ENCODE measurements at places on chromosomes 7 and 10.
A peak's percentile ranks its signal among the peaks of the same experiment; 100 is the strongest.

GRCh38 chr10:88347597-88348304, 235.4 kb downstream of the RNLS start:
- DNase-seq = no peak

- no peak for DNase-seq
Observed at GRCh38 chr7:80142853-80143580, 8.4 kb downstream of the GNAI1 start.

- DNase-seq = peak; percentile 47
Observed at GRCh38 chr7:139598642-139599041, 75.2 kb downstream of the CLEC2L start.

GRCh38 chr7:158933468-158934139, 77.2 kb downstream of the DYNC2I1 start:
- no peak for DNase-seq

- DNase-seq = peak; percentile 21
Observed at GRCh38 chr10:71398976-71399375, 2.3 kb downstream of the CDH23 start.

DNA sequence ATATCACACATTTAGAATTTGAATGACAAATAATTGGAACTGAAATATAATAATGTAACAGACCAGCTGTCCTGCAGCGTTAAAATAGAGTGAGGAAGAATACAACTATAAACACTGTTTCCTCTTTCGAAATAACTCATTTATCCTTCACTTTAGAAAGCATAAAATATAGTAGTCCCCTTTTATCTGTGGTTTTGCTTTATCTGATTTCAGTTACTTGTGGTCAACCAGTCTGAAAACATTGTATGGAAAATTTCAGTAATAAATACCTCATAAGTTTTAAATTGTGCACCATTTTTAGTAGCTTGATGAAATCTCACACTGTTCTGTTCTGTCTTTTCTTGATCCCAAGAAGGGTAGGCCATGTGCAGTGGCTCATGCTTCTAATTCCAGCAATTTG, 31.7 kb downstream of the POLR1F start:
- DNase-seq = no peak

DNA sequence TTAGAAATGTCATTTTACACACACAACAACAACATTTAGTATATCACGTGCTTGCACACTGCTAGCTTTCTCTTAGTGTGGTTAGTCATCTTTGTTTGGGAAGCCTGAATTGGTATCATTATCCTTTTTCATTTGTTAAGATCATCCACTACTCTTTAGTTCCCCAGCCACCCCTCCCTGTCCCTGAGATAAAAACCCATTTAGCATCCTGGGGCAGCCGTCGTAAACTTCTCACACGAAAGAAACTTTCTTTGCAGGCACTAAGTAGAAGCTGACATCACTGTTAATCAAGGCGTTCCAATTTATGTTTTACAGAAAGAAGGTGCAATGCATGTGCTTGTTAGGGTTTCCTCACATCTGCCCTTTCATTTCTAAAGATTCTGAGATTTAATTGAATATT, 475.1 kb upstream of the FZD8 start:
- DNase-seq = no peak

GRCh38 chr10:60162631-60163030, 227.0 kb downstream of the ANK3 start:
- DNase-seq = no peak

DNA sequence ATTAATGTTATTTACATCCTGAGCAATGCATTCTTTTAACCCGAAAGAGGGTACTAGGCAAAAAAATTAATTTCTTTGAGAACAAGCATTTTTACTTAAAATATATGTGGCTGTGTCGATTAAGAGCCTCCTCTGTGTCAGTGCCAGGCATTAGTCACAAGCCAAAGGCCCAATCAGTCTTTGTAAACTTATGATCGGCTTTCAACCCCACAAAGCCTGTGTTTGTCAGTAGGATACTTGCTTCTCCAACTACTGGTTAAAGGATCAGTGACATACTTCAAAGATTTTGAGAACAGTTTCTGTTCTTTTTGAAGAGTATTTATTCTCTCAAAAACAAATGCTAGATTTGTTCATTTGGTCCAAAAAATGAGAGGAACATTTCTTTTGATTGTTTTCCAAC, 159.3 kb downstream of the NRCAM start:
- no peak for DNase-seq

GRCh38 chr10:65570143-65571010, 1355.5 kb upstream of the LRRTM3 start:
- peak; percentile 47 for DNase-seq

- no peak for DNase-seq
Observed at GRCh38 chr7:156680281-156680680, 39.7 kb downstream of the RNF32 start.

- no peak for DNase-seq
Observed at GRCh38 chr10:6843481-6843881, 263.4 kb upstream of the PRKCQ start.

GRCh38 chr7:93509303-93509702, 65.2 kb downstream of the CALCR start:
- no peak for DNase-seq
